ENCODE measurements at places on chromosomes 7 and 10.

- peak; percentile 74 for DNase-seq
Observed at GRCh38 chr7:69457595-69458504, 140.4 kb upstream of the AUTS2 start.

GRCh38 chr10:124648131-124648475, 96.1 kb downstream of the FAM53B start:
- no peak for DNase-seq

DNA sequence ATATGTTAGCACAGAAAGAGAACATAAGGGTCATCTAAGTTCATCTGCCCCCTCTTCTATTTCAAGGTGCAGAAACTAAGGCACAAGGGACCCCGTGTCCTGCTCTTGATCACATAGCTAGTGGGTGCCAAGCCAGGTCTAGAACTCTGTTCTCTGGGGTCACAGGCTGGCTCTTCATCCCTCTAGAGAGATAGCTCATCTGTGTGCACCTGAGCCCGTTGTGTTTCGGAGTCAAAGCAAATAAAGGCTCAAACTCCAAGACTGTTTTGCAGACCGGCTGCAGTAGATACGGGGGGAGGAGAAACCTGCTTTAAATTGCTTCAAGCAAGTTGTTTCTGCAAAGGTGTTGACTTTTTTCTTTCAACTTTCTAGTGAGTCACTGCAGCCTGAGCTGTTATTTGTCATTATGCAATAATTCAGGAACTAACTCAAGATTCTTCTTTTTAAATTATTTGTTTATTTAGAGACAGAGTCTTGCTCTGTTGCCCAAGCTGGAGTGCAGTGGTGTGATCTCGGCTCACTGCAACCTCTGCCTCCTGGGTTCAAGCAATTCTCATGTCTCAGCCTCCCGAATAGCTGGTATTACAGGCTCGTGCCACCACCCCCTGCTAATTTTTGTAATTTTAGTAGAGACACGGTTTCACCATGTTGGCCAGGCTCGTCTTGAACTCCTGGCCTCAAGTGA, 6.5 kb downstream of the BLVRA start:
- no peak for DNase-seq

- peak; percentile 47 for DNase-seq
Observed at GRCh38 chr7:90262438-90262837, 17.5 kb downstream of the CFAP69 start.

GRCh38 chr7:140402178-140402835, 1.6 kb upstream of the RAB19 start:
- DNase-seq = no peak

- no peak for DNase-seq
Observed at GRCh38 chr7:136023134-136023869, 46.1 kb upstream of the MTPN start.

GRCh38 chr10:24307116-24307515, 98.2 kb downstream of the KIAA1217 start:
- no peak for DNase-seq

DNA sequence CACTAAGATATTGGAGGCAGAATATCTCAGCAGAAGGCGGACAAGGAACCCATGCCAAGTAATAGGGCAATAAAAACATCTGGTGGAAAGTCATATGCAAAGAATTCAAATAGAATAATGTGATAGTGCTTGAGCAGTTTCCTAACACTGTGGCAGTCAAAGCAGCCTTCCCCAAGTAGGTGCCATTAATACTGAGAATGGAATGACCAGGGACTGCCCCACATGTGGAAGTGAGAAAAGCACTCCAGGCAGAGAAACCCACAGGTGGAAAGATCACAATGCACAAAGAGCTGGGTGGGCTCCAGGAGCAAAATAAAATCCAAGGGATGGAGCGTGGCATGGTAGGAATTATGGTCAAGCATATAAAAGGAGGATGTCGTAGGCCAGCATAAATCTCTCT, 64.4 kb upstream of the NME8 start:
- DNase-seq = no peak

DNA sequence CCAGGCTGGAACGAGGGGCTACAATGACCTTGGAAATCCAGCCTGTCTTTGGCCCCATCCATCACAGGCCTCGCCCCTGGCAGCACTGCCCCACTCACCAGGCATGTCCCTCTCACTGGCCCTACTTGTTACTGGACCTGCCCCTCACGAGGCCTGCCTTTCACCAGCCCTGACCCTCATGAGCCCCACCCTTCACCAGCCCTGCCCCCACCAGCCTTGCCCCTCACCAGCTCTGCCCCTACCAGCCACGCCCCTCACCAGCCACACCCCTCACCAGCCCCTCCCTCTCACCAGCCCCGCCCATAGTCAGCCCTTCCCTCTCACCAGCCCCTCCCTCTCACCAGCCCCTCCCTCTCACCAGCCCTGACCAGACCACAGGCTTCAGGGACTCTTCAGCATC, 57.8 kb downstream of the COL26A1 start:
- DNase-seq = peak; percentile 89

GRCh38 chr7:822692-823276, 9.5 kb upstream of the SUN1 start:
- DNase-seq = peak; percentile 83

DNA sequence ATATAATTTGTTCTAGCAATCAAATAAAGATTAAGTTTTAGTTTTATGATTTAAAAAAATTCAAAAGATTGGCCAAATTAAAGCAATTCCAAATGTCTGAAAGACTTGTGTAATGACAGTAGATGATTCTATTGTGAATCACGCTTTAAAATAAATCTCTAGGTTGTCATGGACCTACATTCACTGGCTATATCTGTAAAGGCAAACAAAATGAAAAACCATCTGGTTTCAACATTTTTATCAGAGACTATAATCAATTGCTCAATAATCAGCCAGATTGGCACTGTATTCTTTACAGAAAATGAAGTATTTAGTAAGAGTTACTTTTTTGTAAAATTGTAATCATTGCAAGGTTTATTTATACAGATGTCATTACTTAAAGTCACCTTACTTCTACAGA, 60.7 kb downstream of the DGKB start:
- no peak for DNase-seq

GRCh38 chr10:35614312-35614711, 9.2 kb downstream of the GJD4 start:
- no peak for DNase-seq

DNA sequence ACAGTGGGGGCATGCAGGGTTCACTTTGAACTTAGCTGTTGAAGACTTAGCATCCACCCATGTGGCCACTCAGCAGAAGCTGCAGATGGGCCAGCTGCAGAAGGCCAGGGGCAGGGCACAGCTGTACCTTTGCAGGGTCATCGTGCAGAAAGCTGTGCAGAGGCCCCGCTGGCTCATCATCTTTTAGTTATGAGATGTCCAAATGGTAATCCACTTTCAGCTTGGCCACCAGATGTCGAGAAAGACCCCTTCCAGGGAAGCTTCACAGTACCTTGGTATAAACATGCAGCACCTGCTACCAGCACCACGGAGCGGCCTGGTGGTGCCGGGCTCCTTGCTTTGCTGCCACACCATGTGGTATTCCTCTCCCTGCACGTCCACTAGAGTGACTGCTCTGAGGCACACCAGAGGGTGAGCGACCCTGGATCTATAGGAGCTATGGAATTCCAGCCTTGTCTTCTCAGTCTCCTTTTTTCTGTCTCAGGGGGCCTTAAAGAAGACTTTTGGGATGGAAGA, 74.2 kb upstream of the LAMB4 start:
- DNase-seq = no peak

DNA sequence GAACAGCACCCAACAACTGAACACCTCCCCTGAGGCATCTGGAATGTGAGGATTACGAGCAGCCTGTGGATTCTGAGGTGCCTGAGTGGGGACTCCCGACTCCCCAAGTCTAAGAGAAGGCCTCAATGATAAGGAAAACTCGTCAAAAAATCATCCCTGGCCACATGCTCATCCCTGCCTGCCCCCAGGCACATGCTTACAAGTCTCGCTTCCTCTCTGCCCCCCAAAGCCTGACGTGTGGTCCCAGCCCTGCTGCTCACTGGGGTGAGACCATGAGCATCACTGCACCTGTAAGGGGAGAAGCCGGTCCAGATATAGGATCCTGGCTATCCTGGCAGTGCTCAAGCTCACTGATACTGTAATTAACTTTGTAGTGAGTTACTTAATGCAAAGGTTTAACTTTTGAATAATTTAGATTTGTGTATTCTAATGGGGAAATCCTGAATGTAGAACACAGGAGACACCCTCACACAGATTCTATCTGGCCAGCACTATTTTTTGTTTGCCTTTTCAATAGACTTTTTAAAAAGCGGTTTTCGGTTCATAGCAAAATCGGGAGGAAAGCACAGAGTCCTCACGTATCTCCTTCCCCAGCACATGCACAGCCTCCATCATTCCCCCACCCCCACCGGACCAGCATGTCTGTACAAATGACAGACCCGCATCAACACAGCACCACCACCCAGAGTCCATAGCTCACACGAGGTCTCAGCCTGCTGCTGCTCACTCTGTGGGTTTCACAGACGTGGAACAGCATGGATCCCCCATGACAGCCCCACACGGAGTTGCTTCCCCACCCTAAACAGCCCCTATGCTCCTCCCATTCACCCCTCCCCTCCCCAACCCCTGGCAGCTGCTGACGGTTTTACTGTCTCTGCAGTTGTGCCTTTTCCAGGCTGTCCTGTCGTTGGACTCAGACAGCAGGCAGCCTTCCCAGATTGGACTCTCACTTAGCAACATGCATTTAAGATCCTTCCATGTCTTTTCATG, 167.9 kb downstream of the DIP2C start:
- DNase-seq = no peak

- DNase-seq = no peak
Observed at GRCh38 chr10:53088961-53089360, 316.4 kb upstream of the MBL2 start.

DNA sequence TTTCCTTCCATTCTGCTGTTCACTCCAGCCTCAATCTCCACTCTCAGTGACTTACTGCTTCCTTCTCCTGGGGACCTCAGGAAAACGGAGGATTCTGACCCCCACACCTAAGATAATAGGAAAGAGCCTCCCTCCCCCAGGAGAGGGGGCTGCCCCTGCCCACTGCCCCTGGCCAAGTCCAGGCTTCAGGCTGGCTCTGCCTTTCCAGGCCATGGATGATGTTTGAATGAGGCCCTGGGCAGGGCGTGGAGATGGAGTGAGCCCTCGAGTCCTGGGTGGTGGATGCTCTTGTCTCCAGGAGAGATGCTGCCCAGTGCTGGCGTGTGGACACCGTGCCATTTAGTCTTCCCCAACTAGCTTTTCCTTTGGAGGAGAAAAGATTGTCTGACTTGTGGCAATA, 106.9 kb downstream of the INSYN2A start:
- DNase-seq = no peak

GRCh38 chr10:114987995-114988394, 50.0 kb downstream of the TRUB1 start:
- DNase-seq = no peak

DNA sequence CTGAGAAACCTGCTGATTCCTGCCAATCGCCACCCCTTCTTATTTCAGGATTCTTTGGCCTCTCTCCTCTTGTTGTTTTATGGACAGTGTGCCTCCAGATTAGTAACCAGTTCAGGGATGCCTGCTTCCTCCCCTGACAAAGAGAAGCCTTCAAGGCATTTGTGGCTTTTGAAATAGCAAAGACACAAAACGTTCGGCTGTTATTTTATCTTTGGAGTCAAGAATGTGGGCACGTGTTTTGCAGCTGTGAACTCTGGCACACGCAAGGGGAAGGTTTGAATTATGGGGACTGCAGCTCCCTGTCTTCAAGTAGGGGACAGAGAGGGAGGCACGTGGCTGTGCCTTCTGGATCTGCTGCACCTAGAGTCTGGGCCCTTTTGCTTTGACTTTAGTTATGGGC, 157.9 kb upstream of the GRB10 start:
- no peak for DNase-seq

- DNase-seq = peak; percentile 62
Observed at GRCh38 chr7:27242555-27243339, at the start of gene EVX1. TSS of gene EVX1 (plus strand) at chr7:27242802. CDS start at chr7:27243031, 229 bp downstream.

GRCh38 chr7:139660317-139661042, 117.3 kb downstream of the HIPK2 start:
- peak; percentile 54 for DNase-seq

DNA sequence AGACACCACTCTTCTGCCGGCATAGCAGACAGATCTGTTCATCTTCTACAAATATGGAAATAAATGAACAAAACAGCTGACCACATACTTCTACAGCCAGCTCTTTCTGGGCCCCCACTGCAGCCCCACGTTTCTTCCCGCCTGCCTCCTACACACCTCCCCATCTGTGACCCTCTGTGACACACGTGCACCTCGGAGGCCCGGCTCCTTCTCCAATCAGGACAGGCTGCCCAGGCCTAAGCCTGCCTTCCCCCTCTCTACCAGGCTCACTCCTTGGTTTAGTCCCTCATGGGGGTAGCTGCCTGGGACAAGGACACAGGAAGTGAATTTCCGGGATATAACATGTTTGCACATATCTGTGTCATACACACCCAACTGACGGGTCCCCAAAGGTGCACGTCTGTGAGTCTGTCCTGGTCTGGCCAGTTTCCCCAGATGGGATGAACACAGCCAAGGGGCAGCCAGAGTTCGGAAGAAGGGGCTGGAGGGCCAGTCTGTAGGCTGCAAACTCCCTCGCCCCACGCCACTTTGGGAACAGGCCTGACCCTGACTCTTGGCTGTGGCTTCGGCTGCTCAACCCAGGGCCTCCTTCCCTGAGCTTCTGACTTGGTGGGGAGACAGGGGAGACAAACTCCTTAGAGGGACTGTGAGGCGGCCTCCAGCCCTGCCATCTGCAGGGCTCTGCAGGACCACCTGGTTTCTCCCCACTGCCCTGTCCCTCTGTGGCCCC, 30.3 kb downstream of the PITRM1 start:
- DNase-seq = no peak

GRCh38 chr10:75379212-75379724, 22.3 kb downstream of the ZNF503 start:
- no peak for DNase-seq

- no peak for DNase-seq
Observed at GRCh38 chr7:40733114-40733513, 598.3 kb downstream of the SUGCT start.

DNA sequence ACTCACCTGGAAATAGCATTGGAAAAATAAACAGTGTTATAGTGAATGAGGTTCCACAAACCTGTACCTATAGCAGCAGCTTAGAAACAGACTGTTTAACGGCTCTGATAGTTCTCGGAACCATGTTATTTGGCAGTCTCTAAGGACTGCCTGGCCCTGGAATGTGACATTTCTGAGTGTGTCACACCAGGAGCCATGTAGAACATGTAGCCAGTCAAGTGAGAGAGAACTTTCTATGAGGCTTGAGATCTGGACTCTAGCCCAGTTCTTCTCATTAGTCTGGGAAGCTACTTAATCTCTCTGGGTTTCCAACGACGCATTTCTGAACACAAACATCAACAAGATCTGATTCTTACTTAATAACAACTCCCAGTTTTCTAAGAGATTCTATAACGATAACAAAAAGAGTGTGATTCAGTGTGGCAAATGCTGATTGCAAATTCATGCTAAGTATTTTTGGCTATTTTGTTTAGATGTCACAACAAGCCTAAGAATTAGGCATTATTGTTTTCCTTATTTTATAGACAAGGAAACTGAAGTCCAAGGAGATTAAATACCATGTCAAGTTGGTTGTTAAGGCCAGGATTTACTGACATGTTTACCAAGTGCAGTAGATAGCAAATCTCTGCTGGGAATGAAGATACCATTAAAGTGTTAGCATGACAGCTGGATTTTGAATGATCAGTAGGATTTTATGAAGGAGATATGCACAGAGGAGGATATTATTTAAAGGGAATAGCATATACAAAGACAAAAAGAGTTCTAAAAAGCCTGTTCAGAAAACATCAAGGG, 47.2 kb downstream of the APBB1IP start:
- no peak for DNase-seq

- no peak for DNase-seq
Observed at GRCh38 chr7:12805957-12806356, 118.5 kb downstream of the ARL4A start.

Measured in GM23338 (cell line).